GM12891 (cell line): ENCODE measurements at places on chromosomes 13 and 19.
A peak's percentile ranks its signal among the peaks of the same experiment; 100 is the strongest.

DNA sequence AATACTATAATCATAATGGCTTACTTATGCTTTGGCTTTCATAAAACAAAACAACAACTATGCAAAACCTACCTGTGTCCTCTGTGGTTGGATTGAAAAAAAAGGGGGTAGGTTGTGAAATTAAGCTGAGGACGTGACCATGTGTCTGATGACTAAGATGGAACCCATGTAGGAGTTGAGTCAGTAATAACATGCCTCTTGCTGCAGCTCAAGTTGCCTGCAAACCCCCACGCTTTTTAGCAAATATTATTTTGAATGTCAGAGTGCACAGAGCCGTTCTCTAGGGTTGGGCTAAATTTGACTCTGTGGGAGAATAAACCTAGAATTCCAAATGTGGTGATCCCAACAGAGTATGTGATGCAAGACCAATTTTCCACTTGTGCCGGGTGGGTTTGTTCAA lies 209.3 kb downstream of the KCNRG start:
- DNase-seq, result no peak

GRCh38 chr13:68982961-68983619 lies 1124.5 kb upstream of the ATXN8OS start:
- DNase-seq, result no peak

DNA sequence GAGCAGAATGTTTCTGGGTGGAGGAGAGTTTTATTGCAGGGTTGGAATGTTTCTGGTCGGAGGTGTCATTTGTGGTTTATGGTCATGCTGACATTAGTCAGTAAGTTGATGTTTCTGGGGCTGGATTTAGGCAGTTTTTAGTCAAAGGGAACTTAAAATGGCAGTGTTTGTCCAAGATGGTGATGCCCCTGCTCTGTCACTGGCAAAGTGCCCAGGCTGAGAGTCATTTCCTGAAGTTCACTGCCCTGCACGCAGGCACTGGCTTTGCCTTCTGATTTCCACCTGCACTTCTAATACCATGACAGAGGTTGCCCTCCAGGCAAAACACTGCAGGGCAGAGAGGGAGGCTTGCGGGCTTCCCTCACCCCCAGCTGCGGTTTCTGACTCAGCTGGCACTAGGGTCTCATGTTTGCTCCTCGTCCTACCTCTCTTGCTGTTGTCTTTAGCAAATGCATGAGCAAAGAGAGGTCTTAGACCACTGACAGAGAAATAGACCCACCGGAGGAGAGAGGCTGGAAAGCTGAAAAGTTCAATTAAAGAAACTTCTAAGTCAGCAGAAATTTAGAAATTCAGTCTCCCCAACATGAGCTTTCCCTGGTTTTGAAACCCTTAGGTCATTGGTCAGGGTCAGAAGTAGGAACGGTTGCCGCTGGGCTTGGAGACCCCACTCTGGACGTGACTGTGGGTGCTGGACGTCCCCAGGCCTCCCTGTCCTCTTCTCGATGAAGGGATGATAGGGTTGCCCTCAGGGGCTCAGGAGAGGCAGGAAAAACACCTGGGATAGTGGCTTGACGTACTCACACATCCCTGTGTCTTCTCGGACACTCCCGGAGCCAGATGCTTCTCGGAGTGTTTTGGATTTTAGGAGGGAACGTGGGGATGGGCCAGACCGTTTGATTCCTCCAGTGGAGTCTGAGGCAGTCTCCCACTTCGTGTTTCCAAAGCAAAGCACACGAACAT lies 26.3 kb downstream of the TMEM255B start:
- no peak for DNase-seq

- no peak for DNase-seq
These were observed 94.3 kb upstream of the NBEA start for GRCh38 chr13:34847766-34848165.

- DNase-seq, result no peak
These were observed 839 bp downstream of the COG6 start for GRCh38 chr13:39656325-39656677.

- DNase-seq, result peak; percentile 75
These were observed 6.7 kb upstream of the PLIN4 start for GRCh38 chr19:4524808-4525562.

- no peak for DNase-seq
These were observed 163.2 kb downstream of the TEX29 start for GRCh38 chr13:111483621-111483987.

GRCh38 chr13:75699062-75699461 lies 62.9 kb downstream of the LMO7 start:
- DNase-seq, result no peak

DNA sequence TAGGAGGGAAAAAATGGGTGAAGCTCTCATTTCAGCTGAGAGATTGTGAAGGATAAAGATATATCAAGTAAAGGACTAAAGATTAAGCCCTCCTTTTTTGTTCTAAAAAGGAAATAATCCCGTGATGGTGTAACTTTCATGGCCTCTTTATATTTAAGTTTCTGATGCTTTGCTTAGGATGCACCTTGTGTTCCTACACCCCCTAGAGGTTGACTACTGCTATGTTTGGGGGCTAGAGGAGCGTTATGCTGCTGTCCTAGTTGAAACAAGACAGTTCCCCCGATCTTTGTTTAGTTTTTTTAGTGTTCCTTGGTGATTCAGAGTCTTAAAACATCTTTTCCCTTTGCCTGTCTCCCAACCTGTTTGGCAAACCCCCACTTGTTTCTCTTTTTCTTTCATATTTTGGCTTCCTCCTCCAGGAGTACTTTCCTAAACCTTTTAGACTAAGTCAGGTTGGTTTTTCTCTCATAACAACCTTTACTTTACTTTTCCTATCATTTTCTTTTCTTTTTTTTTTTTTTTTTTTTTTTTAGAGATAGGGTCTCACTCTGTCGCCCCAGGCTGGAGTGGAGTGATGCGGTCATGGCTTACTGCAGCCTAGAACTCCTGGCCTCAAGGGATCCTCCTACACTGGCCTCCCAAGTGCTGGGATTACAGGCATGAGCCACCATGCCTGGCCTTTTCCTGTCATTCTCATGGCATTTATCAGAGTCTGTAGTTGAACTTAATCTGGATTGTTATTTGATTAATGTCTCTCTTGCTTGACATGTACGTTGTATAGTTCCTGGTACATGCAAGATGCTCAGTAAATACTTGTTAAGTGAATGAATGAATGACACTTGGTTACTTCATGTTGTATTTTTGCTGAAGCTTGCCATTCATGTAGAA lies 2.8 kb downstream of the UBA2 start:
- peak; percentile 44 for DNase-seq

GRCh38 chr19:32976223-32976805 lies 4.3 kb downstream of the FAAP24 start:
- DNase-seq, result peak; percentile 44

GRCh38 chr13:29859971-29860370 lies 9.6 kb upstream of the UBL3 start:
- DNase-seq, result no peak

DNA sequence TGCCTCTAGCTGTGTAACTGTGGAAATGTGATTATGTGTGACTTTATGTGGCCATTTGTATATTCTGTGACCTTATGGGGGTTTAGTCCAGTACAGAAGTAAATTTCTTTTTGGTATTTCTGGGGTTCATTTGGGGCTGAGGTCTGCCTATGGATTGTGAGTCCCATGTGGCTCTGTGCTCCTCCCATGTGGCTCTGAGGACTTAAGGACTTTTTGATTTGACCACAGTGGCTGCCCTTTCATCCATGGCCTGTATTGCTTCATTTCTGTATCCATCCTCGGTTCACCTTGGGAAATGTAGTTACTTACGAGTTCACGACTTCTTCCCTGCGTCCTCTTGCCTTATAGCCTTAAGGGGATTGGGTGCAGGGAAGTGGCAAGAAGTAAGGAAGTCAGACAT lies 1.0 kb downstream of the ZNF420 start:
- no peak for DNase-seq

GRCh38 chr19:5590151-5590864 lies 22.6 kb upstream of the TINCR start:
- DNase-seq, result no peak

GRCh38 chr19:10888421-10888866 lies 17.1 kb downstream of the CARM1 start:
- peak; percentile 61 for DNase-seq

DNA sequence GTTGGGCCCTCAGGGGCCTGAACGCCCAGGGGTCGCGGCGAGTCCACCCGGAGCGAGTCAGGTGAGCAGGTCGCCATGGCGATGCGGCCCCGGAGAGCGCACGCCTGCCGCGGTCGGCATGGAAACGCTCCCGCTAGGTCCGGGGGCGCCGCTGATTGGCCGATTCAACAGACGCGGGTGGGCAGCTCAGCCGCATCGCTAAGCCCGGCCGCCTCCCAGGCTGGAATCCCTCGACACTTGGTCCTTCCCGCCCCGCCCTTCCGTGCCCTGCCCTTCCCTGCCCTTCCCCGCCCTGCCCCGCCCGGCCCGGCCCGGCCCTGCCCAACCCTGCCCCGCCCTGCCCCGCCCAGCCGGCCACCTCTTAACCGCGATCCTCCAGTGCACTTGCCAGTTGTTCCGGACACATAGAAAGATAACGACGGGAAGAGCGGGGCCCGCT lies at the start of gene CCNA1:
Gene CCNA1 (plus strand): TSS at position 390 of the 439 bp plus-strand sequence. CDS start 562 bp downstream, outside the sequence.
- no peak for DNase-seq
